Immature natural killer cell (primary cell): ENCODE measurements at places on chromosomes 6 and 20.

DNA sequence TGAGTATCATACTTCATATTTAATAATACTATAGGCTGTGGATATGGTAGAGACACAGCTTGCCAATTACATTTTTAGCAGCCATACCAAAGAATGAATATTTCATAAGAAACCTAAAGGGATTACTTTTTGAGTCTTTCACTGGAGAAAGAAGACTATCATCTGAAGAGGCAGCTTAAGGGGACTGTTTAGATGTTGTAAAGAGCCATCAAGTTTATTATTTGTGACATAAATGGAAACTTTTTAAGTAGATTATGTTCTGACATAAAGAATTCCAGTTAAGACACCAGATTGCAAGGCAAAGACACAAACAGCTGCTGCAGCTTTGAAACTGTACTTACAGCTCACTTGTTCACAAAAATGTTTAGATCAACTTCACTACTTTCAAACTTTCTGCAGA lies 429.4 kb downstream of the TFAP2A start:
- no peak for DNase-seq

- DNase-seq = no peak
Measured at GRCh38 chr20:47865912-47866311, 80.6 kb upstream of the SULF2 start.

DNA sequence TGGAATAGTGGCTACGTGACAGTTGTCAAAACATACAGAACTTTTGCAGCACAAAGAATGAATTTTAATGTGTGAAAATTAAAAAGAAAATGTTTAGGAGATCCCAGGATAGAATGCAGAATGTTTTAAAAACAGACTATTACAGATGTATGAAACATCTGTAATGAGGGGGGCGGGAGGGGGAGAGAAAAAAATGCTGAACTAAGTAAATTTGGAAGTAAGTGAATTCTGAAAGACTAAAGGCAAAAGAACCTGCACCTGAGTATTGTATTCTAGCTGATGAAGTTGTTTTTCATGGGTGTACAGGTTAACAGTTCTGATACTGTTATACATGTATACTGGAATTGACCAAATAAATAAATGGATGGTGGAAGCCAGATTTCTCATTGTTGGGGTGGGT lies 178.8 kb downstream of the ZFAND3 start:
- no peak for DNase-seq

DNA sequence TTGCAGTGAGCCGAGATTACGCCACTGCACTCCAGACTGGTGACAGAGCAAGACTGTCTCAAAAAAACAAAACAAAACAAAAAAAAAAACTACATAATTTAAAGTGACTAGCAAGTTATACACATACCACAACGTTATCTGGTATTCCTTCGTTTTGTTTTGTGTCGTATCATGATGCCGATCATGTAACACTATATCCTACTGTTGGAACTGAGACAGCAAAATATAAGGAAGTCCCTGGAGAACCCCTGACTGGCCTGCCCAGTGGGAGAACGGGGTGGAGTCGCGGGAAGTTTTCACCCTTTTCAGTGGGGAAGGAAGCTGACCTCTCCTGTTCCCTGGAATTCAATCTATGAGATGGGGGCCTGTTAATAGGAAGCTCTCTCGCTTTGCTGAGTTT lies 15.1 kb downstream of the SOX4 start:
- no peak for DNase-seq

GRCh38 chr6:167826230-167826895 lies 348 bp upstream of the AFDN start:
- DNase-seq = peak; percentile 65

DNA sequence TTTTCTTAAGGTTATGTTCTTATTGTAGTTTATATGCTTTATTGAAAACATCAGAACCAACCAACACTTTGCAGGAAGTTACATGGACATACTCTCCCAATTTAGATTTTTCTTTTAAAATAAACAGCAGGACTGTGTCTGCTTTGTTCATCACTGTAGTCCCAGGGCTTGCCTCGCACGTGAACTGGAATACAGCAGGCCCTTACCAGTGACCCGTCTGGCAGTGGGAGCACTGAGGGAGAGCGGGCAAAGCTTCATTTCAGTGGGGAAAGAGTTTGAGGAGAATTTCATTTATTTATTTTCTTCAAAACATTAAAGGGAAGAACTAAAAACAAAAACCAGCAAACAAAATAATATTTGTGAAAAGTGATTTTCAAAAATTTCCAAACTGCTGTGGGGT lies 230.8 kb downstream of the PAX1 start:
- DNase-seq = no peak

GRCh38 chr6:167211295-167211648 lies 53.5 kb upstream of the GPR31 start:
- DNase-seq = no peak

DNA sequence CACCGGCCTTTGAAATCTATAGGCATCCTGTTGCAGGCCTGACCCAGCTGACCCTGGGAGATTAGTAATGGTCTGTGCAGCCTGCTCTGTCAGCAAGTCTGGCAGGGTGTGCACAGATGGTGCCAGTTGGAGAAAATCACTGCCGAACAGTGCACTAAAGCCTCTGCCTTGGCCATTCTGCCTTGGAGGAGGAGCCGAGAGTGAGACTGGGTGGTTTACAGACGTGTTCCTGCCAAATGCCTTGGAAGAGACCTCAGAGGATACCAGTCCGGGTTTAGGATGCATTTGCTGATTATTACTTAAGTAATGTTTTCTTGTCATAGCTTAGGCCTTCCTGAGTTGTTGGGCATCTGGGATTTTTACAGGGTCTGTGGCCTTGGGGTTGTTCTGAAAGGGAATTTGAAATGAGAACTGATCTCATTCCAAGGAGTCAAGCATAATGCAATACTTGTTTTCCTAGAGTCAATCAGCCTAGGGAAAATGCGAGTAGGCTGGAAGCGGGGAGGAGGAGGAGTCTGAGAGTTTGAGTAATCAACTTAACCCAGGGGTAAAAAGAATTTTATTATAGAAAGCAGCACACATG lies 292.1 kb downstream of the SOX4 start:
- DNase-seq = no peak

- no peak for DNase-seq
Measured at GRCh38 chr20:12737497-12737896, 271.3 kb upstream of the SPTLC3 start.

DNA sequence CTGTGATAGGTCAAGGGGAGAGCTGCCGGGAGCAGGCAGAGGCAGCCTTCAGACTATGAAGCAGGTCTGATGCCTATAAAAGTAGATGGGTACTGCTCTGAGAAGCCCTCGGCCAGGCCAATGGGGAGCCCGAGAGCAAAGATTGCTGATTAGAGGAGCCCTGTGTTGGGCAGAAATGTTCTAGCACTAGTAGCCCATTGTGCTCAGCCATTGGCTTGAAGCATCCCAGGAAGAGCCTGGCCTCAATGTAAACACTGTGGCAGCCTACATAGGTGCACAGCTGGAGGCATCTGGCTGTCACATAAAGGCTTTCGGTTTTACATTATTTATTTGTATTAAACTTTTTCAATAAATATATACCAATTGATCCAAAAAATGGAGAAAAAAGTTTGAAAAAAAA lies 67.7 kb downstream of the SNAP25 start:
- DNase-seq = no peak

- DNase-seq = no peak
Measured at GRCh38 chr6:17130786-17131185, 28.9 kb downstream of the STMND1 start.

GRCh38 chr20:63333241-63333836 lies 27.8 kb downstream of the CHRNA4 start:
- DNase-seq = no peak

DNA sequence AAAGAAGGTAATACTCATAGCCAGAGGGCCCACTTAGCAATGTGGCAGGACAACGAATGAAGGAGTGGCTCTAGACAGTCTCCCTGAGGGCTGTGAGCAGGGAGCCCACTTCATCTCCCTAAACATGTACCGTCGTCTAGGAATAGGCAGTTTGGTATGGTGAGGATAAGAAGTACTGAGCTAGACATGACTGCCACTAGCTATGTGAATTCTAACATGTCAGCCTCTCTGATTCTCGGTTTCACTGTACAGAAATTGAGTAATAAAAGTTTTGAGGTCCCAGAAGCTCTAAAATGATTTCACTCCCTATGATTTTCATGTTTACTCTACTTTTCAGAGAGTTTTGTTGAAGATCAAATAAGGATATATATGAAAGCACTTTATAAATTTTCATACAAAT lies 107.1 kb downstream of the AHI1 start:
- no peak for DNase-seq

DNA sequence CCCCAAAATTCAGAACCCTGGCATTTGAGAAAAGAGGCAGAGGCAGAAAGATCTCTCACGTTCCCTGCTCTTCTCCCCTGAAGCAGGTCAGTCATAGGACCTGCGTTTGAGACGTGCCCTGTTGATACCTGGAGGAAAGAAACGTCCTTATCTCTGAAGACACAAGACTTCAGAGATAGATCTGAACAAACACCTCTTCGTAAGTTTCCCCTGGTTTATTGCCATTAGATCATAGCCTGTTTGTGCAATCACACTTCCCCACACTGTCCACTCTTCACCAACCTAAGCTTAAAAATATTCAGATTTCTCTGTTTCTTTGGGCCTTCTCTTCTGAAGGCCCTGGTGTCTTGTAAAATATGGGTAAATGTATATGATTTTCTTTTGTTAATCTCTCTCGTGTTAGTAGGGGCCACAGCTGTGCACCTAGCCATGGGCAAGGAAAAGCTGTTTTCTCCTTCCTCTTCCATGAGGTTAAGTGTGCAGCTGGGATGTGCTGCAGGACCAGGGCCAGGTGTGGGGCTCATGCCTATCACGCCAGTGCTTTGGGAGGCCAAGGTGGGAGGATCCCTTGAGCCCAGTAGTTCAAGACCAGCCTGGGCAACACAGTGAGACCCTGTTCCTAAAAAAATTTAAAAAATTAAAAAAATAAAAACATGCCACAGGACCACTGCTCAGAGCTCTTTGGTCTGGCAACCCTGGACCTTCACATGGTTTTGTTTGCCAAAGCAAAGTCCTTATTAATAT lies 4.7 kb upstream of the SLC22A2 start:
- no peak for DNase-seq

GRCh38 chr6:37460805-37461204 lies 27.8 kb downstream of the CMTR1 start:
- no peak for DNase-seq

DNA sequence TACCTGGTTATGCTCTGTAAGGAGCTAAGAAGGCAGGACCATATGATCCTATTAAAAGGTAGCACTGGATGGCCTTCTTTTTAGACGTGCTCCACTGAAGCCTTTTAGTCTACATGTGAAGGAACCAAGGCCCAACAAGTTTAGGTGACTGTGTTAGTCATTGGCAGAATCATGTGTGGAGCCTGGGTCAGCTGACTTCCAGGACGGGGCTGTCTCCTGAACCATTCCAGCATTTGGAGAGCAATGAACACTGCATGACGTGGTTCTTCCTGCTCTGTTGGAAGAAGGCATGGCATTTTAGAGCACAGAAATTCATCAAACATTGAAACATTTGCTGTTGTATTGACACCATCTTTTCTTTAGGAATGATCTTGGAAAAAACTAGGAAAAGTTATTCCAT lies 87.8 kb upstream of the TIAM2 start:
- no peak for DNase-seq

DNA sequence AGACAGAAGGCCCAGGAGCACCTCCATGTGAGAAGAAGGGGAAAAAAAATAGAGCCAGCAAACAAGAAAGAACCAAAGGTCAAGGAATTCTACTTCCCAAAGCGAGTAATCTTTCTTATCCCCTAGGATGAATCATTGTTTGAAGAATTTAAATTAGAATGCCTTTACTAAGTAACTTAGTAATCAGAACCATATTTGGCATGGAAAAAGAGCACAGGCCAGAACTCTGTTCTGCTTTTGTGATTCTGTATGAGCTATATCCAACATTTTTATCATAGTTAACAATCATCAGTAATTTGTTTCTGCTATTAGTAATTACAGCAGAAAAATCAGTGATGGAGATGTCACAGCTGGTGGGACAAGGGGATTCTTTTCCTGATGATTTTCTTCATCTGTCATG lies 228.8 kb upstream of the FAM83B start:
- no peak for DNase-seq

GRCh38 chr20:37365760-37366638 lies 20.1 kb downstream of the SRC start:
- DNase-seq = no peak

- DNase-seq = no peak
Measured at GRCh38 chr6:145733810-145734209, 1.5 kb downstream of the EPM2A start.

DNA sequence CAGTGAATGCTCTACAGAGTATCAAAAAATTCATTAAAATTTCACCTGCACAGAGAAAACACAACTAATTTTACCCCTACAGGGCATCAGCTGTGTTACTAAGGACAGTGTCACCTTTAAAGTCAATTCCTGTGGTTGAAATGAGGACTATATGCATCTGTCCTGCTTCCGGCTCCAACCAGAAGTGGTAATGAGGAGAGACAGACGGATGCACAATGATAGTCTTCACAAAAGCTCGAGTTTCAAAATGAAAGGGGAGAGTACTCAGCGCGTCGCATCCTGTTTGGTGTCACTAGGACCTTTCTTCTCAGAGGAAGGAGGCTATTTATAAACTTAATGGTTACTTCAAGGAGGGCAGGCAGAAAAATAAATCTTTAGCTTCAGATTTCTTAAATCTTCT lies 86.5 kb downstream of the LYRM4 start:
- DNase-seq = peak; percentile 64

DNA sequence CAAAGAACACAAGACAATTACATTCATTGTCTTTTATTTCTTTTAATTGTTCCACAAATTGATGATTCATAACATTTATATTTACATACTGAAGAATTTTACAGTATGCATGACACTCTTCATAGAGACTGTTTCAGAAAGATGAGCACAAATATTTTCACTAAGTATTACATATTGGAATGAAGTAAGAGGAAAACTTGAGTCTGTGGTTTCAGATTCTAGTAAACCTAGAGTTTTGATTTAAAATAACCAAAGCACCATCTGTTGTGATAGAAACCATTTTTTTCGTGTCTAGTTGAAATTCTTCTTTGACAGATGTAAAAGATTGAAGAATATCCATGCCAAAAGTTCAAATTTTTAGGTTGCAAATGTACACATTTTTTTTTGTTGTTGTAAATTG lies 32.1 kb upstream of the OPN5 start:
- DNase-seq = no peak

- DNase-seq = no peak
Measured at GRCh38 chr6:12749531-12750379, 33.2 kb downstream of the PHACTR1 start.

GRCh38 chr20:25247000-25247517 lies 826 bp upstream of the PYGB start:
- DNase-seq = peak; percentile 21
